ENCODE measurements at places on chromosomes 13 and 19.

GRCh38 chr13:24459726-24460125 lies 52.9 kb downstream of the PARP4 start:
- no peak for DNase-seq

DNA sequence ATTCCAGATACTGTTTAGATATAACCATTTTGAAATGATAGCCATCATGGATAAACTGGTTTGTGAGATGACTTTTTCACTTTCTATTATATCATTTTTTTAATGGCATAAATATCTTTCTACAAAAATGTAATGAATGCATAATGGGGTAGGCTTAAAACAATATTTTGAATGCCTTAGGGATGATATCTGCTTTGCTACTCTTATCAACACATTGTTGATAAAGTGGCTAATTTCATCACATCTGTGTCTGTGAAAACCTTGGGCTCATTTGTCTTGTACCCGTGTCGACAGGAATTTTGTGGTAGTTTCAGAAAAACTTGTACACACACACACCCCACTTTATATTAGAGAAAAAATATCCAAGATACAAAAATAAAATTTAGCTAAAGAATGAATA lies 44.1 kb downstream of the SLITRK6 start:
- no peak for DNase-seq

DNA sequence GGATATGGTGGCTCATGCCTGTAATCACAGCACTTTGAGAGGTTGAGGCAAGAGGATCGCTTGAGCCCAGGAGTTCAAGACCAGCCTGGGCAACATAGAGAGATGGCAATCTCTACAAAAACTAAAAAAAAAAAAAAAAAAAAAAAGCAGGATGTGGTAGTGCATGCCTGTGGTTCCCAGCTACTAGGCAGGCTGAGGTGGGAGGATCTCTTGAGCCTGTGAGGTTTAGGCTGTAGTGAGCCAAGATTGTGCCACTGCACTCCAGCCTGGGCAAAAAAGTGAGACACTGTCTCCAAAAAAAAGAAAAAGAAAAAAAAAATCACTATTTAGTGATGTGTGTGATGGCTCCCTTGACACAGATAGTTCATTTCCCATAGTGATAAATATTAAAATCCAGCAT lies 365.0 kb upstream of the NBEA start:
- DNase-seq, result no peak

GRCh38 chr13:99363949-99364348 lies 56.8 kb upstream of the GPR183 start:
- no peak for DNase-seq

DNA sequence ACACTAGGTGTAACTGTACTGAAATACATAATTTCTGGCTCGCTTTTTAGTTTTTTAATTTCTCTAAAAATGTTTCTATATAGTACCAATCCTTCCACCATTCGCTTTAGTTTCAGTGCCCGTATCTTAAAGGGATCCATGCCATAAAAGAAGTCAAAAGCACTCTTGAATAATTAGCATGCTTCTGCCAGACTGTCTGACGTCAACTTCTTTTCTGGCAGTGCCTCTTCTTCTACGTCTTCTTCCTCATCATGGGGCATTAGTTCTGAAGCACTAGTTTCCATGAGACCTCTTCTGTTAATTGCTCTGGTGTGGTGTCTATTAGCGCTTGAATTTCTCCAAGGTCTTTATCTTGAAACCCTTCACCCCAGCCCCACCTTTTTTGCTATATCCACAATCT lies 93.8 kb upstream of the DOCK9 start:
- DNase-seq, result no peak

DNA sequence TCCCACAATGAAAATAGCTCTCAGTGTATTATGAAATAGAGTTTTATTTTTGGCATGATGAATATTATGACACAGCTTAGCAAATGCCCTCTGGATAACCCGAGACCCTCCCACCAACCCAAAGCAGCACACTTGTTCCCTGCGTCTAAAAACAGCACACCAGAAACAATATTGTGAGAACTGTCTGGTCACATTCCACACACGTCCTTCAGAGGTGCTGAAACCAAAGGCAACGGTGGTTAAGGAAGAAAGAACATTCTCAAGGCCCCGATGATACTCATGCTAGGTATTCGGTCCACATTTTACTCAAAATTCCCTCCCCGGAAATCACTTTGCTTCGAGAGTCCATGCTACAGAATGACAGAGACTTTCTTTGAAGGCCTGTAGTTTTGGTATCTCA lies 156.7 kb downstream of the SLC7A1 start:
- DNase-seq, result no peak

- peak; percentile 82 for DNase-seq
These were observed 20.0 kb downstream of the DIAPH3 start for GRCh38 chr13:60143775-60144174.

DNA sequence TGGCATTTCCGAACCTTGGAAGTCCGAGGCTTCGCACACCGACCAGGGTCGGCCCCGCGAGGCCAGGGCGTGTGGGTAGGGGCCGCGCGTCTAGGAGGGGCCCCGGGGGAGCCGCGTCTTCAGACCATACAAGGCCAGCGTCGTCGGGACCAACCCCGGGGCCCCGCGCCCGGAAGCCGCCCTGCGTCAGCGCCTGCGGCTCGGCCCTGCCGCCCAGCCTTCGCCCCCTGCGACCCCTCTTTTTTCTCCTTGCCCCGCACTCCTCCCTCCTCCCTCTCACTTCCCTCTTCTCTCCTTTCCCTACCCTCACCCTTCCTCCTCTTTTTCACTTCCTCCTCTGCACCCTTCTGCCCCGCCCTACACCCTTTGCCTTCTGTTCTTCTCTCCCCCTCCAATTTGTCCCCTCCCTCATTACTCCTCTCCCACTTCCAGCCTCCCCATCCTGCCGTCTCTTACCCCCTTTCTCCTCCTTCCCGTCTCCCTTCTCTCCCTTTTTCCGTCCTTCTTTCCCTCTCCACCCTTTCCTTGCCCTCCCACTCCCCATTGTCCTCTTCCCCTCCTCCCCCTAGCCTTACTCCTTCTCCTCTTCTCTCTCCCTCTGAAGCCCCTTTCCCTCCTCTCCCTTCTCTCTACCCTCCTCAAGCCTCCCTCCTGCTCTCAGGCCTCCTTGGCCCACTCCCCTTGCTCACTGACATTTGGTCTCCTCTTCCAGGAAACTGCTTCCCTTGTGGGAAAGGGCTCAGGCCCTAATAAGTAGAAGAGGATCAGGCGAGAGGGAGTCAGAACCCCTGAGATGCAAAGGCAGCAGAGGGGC lies 2.2 kb upstream of the PLEKHG2 start:
- peak; percentile 27 for DNase-seq

DNA sequence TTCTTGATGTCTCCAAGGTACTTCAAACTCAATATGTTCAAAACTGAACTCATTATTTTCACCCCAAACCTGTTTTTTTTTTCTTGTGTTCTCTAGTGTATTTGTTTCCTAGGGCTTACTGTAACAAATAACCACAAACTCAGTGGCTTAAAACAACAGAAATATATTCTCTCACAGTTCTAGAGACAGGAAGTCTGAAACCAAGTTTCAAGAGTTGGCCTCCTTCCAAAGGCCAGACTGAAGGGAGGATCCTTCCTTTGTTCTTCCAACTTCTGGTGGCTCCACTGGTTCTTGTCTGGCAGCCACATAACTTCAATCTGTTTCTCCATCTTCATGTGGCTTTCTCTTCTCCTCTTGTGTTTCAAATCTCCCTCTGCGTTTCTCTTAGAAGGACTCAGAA lies 62.0 kb upstream of the PDCD5 start:
- DNase-seq, result no peak

DNA sequence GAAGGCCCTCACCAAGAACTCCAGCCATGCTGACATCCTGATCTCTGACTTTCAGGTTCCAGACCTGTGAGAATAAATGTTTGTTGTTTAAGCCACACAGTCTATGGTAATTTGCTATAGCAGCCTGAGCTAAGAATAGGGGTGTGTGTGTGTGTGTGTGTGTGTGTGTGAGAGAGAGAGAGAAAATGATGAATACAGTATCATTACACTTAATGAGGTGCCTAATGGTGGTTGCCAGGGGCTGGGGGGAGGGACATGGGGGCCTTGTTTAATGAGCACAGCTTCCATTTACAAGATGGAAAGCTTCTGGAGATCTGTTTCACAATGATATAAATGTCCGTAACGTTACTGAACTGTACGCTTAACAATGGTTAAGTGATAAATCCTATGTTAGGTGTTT lies 53.8 kb upstream of the LATS2 start:
- peak; percentile 66 for DNase-seq

DNA sequence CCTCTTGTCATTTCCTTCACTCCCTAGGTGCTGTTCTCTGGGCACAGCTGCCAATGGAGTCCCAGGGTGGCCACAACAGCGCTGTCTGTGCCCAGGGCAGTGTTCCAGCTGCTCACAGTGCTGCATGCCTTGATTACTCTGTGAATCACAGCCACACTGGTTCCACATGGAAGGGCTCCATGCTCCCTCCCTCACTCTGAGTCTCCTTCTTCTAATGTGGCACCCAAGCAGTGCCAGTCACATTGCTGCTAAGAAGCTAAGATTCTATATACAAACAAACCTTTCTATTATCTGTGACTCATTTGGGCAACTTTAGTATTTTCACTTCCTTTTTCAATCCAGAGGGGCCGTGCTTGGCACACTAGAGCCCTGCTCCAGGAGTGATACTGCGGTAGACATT lies 248.7 kb downstream of the TDRD3 start:
- no peak for DNase-seq

DNA sequence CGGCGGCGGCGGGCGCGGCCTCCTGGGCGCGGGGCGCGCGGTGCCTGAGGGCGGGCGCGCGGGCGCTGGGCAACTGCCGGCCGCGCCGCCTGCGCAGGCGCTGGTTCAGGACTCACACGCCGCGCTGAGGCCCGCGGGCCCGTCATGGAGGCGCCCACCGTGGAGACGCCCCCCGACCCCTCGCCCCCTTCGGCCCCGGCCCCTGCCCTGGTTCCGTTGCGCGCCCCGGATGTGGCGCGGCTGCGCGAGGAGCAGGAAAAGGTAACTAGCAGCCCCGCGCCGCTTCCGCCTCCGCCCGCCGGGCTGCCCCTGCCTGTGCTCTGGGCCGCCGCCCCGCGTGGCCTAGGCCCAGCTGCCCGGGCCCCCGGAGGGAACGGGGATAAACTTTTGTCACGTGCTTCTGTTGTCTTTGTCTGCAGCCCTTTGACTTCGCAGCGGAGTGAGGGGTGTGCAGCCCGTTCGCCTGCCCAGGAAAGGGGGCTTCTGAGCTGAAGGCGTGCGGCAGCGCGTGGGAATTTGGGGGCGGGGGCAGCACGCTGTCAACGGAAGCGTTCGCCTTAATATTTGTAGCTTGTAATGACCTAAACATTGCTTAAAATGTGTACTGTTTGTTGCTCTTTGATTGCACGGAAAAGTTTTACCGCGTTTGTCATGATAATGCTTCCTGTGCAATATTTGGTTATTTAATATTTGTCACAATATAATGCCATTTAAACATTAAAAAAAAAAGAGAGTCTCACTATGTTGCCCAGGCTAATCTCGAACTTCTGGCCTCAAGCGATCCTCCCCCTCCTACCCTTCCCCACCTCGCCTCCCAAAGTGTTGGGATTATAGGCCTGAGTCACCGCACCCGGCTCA lies 594 bp downstream of the URI1 start:
- peak; percentile 22 for DNase-seq

DNA sequence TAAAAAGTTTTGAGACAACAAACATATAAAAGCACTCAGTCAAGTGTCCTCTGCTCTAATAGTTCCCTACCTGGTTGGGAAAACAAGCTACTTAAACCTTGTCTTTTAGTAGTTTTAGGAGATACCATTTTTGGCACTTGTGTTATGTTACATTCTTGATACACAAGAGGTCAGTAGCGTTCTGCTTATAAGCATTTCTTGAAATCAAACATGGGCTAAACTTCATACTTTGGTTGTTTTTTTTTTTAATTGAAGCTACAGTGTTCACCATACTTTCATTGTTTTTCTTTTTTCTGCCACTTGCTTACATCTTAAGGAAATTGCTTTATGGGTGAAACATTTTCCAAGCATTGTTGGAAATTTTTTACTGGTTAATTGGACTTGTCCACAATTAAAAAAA lies 12.9 kb downstream of the NHLRC3 start:
- peak; percentile 58 for DNase-seq

- DNase-seq, result no peak
These were observed 25.6 kb upstream of the ZNF681 start for GRCh38 chr19:23784274-23784673.

DNA sequence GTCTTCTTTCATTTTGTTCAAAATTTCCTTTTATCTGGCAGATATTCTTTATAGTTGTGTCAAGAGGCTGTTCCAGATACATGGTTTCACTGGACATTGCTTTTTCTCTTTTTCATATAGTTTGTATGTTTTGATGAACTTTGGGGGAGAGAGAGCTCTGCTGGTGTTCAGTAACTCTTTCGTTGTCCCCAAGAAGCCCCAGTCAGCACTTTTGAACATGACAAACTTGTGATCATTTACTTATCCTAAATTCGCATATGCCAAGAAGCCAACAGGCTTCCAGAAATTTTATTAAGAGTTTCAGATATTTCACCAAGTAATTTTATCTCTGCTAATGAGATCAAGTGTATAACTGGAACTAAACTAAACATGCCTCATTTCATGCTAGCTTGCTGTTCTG lies 275.8 kb upstream of the GPC6 start:
- DNase-seq, result no peak

- no peak for DNase-seq
These were observed 137.5 kb downstream of the KCNRG start for GRCh38 chr13:50152655-50153309.

GRCh38 chr13:64675255-64675892 lies 2554.8 kb downstream of the PCDH9 start:
- no peak for DNase-seq

GRCh38 chr13:44158098-44158521 lies 215.5 kb upstream of the SERP2 start:
- no peak for DNase-seq

DNA sequence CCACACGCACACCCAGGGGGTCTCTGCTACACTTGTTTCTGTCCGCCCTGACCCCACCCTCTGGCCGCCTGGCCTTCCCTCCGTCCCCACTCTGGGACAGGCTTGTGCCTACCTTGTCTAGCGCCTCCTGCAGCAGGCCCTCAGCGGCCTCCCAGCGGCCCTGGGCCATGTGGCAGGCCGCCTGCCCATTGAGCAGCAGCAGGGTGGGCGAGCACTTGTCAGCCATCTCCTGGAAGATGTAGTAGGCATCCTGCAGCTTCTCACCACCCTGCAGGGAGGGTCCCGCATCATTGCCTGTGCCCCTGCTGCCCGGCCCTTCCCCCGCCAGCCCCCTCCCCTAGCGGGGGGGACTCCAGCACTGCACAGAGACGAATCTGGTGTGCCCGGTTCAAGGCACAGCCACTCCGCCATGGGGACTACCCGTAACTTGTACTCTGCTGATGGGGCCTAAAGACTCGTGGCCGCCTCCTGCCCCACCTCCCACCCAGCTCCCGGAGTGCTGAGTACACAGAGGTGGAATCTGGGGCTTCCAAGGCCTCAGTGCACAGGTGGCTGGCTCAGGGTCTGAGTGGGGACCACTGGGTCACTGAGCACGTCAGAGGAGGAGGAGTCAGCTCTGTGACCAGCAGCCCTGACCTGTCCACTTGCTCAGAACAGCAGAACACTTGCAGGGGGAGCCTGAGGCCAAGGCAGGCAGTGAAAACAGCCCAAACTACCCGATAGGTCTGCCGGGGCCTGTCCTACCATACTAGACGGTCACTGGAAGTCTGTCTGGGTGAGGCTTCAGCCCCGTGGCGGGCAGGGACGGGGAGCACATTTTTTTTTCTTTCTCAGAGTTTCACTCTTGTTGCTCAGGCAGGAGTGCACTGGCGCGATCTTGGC lies 7.4 kb upstream of the CERS1 start:
- DNase-seq, result no peak

- DNase-seq, result no peak
These were observed 25.3 kb upstream of the ZSCAN18 start for GRCh38 chr19:58123354-58123753.

GRCh38 chr19:7778081-7778480 lies 15.0 kb downstream of the CLEC4M start:
- DNase-seq, result no peak

GRCh38 chr13:63700350-63700749 lies 2284.7 kb upstream of the PCDH20 start:
- no peak for DNase-seq

All from NCI-H748 treated with DMSO at 0.1 percent for 48 hours (cell line).